Natural killer cell (primary cell): ENCODE measurements at places on chromosomes 7 and 10.

DNA sequence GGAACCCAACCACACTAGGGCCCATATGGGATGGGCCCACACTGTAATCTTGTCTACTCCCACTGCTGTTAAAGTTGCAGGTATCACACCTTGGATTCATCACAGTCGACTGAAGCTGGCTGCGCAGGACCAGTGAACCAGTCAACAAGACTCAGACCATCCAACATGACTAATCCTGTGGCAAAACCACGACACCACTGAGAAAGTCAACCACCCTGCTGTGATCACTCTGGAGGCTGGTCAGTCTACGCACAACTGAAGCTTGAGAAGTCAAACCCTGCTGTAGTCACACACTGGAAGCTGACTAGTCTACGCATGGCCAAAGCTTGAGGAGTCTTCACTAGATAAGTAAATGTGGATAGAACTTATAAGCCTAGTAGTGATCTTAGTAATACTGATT lies 9.6 kb upstream of the CYREN start:
- no peak for DNase-seq

DNA sequence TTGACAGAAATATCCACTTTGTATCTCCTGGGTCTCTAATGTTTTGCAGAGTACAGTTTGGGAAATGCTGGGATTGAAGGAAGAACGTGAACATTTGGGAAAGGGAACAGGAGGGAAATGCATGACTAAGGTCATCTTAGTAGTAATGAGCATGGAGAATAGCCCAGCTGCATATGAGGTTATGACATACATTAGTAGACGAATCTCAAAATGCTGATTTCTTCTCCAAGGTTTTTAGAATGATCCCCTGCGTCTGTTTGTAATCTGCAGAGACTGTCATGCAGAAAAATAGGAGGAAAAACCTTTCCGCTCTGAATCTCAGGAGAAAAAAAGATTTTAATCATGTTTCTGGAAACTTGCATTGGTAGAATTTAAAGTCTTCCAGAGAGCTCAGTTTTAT lies 133.6 kb downstream of the PPP1R9A start:
- DNase-seq: no peak

GRCh38 chr7:99001482-99002147 lies 123.3 kb downstream of the TRRAP start:
- no peak for DNase-seq

- no peak for DNase-seq
These were observed 14.9 kb downstream of the MINPP1 start for GRCh38 chr10:87519582-87519981.

- no peak for DNase-seq
These were observed 86.2 kb upstream of the PDGFA start for GRCh38 chr7:605661-606450.

DNA sequence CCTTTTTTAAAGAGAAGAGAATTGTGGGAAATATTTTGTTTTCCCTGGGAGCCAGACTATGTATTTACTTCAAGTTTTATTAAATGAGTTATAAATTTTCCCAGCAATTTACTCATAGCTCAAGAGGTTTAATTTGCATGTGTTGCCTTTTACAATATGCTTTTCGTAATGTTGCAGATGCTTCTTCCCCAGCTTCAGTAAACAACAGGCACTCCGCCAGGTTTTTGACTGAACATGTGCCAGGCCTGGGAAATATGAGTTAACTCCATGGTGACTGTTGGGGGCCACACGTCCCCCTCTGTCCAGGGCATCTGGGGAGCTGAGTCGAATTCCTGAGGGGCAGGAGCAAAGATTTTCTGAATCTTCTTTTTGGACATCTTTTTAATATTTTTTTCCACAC lies 545.7 kb downstream of the LRMDA start:
- DNase-seq: no peak

DNA sequence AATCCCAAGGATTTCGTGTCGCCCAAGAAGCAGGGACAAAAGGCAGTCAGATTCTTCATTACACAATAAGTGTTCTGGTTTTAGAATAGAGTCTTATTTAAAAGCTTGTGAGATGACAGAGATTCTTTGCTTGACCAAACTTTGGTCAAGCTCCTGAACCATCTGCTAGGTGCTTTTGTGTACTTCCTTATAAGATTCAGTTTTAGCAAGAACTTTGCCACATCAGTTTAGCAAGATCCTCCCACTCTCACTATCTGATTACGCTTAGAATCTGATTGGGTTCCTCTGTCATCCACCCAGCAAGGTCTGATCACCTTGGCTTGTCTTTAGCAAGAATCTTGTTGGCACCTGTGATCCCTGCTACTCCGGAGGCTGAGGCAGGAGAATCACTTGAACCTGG lies 38.2 kb upstream of the SDHAF3 start:
- no peak for DNase-seq

GRCh38 chr10:5685764-5686240 lies 1.2 kb downstream of the TASOR2 start:
- DNase-seq: peak; percentile 40

DNA sequence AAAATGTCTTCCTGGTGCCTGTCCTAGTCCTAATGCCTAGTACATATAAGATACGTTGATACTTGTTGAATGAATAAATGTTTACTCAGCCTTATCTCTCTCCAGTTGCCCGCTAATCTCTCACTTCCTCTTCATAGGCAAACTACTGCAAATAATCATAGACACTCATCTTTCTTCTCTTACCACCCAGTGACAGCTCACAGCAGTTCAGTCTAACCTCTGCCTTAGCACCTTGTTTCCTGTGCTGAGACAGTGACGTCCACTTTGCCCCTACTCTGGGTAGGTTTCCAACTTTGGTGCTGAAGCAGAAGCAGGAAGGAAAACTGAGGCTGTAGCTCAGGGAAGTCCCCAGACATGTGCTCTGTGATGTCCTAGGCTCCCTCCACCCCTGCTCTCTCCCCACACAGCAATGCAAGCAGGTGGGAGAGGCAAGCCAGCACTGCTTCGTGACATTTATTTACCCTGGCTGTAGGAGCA lies 45.5 kb upstream of the RHOBTB1 start:
- DNase-seq: no peak

DNA sequence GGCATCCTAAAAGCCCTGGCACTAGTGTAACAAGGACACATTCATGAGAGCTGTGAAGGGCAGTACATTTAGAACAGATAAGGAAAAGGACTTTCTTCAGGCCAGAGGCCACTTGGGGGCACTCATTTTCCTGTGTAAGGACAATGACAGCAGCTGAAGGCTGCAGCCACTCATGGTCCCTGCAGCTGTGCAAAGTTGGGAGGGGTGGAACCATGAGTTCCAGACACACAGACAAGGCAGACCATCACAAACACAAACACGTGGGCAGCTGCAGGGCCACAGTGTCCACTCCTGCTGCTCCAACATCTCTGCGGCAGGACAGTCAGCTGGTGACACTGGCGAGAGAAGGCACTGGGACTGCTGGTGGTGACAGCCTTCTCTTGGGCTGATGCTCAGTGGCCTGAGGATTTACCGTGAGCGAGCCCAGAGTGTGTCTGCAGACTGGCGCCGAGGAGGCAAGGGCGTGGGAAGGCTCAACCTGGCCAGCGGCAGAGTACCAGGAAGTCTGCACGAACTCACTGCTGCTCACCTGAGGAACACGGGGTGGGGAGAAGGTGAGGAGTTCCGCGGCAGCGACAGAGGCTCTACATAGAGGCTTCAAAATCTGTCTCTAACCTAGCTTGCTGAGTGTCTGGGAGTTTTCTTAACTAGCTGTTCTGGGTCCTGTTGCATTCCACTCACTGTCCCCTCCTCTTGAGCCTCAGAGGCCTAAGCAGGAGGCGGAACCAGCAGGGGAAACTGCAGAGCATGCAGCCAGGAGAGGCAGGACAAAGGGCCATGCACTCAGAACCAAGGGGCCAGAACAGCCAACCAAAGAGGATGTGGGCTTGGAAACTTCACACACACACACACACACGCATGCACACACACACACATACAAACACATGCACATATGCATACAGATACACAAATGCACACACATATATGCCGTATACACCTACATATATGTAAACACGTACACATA lies 76.5 kb upstream of the DDC start:
- DNase-seq: no peak

DNA sequence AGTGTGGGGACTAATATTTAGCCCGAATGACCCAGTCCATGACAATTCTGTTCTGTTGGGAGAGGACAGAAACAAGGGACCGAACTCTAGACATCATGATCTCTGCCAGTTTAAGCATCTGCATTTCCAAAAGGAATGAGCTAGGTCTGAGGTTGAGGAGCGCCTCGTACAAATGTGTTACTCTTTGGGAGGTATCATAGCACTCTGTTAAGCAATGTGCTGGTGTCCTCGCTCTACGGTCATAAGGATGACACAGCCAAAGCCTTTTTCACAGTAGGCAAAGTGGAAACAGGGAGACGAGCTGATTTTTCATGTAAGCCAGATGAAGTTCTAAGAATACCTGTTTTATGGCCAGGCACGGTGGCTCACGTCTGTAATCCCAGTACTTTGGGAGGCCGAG lies 15.4 kb upstream of the CCDC3 start:
- DNase-seq: no peak

- no peak for DNase-seq
These were observed 401 bp downstream of the LRRC27 start for GRCh38 chr10:132332433-132332754.

GRCh38 chr7:134690614-134691504 lies 44.2 kb downstream of the BPGM start:
- no peak for DNase-seq

GRCh38 chr10:11750420-11750819 lies 8.2 kb downstream of the ECHDC3 start:
- no peak for DNase-seq

DNA sequence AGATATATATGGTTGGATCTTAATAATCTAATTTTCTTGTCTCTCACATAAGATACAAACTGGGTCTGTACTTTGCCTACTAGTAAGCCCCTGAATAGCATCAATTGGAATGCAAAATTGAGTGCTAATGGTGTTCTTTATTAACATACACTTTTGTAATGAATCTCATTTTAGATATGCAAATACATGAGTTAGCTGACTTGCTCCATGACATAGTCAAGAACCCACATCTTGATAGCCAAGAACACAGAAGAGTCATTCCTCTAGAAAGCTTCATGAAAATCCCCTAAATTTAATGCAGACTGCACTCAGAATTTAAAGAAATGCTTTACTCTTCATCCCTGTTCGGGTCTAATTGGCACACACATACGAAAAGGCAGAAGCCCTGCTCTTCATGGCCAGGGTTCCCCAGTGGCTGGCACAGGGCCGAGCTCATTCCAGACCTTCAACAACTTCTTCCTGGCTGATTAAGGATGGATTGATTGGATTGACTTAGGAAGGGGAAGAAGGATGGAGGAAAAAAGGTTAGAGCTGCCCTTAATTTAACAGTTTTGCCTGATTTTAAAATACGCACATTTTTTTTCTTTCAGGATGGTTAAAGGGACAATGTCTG lies 431.1 kb upstream of the KLF6 start:
- no peak for DNase-seq

GRCh38 chr7:45920502-45921380 lies at the start of gene IGFBP3:
TSS of gene IGFBP3 (minus strand) at chr7:45921272. CDS start at chr7:45921140, 132 bp downstream.
- DNase-seq: peak; percentile 48

DNA sequence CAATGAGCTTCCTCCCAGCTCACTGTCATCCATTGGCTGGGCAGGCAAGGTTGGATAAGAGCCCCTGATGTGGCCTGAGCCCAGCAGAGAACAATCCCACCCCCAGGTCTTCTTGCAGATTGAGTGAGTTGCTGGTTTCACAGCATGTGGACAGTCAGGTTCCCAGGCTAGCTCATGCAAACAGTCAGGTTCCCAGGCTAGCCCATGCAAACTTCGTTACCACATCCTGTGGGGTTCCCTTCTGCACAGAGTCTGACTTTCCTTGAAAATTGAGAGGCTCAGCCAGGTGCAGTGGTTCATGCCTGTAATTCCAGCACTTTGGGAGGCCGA lies 67.1 kb downstream of the TMEM130 start:
- DNase-seq: no peak

DNA sequence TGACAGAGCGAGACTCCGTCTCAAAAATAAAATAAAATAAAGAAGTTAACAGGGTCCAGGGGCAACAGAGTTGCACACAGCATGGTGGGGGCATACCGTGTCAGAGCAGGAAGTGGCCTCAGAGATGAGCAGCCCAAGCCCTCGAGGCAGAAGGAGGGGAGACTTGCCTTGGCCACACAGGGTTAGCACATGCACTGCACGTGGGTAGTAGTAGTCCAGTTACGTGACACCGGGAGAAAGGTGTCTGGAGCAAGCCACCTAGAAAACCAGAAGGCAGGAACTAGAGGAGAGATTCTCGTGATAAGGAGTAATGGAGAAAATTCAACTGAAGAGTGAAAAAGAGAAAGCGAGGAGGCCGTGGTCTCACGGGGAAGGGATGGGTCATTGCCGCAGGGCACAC lies 9.8 kb upstream of the DENND2A start:
- DNase-seq: no peak

- no peak for DNase-seq
These were observed 37.9 kb upstream of the LRRN3 start for GRCh38 chr7:111053035-111053434.

GRCh38 chr7:64946772-64947171 lies 43.7 kb downstream of the ZNF273 start:
- peak; percentile 18 for DNase-seq

DNA sequence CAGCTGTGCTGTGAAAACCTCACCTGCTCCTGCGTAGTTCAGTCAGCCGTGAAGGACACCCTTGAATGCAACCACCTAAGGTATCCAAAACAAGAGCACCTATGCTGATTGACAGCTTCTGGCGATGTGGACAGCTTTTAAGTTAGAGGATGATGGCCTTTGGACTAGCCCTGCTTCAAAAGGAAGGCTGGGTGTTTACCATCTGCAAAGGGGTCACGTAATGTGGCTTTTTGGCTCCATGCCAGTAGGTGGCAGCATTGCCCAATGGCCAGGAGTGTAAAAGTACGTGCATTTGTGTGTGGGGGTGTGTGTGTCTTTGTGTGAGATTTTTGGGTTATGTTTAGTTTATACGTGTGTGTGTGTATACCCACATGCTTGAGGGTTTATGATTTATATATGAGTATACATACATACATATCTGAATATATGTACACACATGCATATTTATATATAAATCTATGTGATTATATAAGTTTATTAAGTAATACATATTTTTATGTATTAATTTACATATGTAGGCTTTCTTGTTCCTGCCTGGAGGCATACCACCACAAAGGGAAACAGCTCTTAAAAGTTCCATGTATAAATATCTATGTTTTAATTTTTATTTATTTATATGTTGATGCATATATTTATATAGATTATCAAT lies 236.3 kb upstream of the ANKRD30A start:
- DNase-seq: no peak

DNA sequence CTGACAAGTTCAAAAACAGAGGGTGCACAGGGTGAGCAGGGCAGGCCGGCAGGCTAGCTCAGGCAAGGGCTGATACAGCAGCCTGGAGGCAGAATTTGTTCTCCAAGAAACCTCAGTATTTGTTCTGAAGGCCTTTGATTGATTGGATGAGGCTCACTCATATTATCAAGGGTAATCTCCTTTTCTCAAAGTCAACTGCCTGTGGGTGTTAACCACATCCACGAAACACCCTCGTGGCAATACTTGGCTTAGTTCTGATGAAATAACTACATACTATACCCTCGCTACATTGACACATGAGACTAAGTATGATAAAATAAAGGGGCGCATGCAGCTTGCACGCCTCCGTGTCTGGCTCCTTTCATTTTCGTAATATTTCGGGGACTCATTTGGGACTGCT lies 4.4 kb upstream of the PPP2R2D start:
- DNase-seq: peak; percentile 66

- no peak for DNase-seq
These were observed 90.2 kb upstream of the RET start for GRCh38 chr10:42986633-42987032.
